ENCODE measurements at places on chromosomes 3 and 15.

DNA sequence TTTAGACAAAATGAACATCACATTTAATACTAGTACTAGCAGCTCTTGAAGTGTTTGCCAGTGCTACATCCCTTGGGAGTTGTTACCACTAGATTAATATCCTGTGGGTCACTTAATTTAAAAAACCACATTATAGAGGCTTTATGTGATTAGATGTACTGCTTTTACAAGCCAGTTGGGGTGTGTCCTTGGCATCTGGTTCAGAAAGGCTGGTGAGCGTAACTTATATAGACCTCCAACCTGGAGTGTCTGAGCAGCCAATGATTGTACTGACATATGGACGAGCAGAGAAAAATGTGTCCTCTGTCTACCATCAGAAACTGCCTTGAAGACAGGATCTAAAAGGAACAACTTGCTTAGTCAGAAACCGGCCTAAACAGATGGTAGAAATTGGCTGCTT lies 306.2 kb upstream of the ATP11B start:
- DNase-seq, result peak; percentile 15

- DNase-seq, result no peak
Observed at GRCh38 chr3:13616359-13616758, 67.4 kb downstream of the FBLN2 start.

- no peak for DNase-seq
Observed at GRCh38 chr15:69880571-69881301, 217.0 kb downstream of the TLE3 start.

DNA sequence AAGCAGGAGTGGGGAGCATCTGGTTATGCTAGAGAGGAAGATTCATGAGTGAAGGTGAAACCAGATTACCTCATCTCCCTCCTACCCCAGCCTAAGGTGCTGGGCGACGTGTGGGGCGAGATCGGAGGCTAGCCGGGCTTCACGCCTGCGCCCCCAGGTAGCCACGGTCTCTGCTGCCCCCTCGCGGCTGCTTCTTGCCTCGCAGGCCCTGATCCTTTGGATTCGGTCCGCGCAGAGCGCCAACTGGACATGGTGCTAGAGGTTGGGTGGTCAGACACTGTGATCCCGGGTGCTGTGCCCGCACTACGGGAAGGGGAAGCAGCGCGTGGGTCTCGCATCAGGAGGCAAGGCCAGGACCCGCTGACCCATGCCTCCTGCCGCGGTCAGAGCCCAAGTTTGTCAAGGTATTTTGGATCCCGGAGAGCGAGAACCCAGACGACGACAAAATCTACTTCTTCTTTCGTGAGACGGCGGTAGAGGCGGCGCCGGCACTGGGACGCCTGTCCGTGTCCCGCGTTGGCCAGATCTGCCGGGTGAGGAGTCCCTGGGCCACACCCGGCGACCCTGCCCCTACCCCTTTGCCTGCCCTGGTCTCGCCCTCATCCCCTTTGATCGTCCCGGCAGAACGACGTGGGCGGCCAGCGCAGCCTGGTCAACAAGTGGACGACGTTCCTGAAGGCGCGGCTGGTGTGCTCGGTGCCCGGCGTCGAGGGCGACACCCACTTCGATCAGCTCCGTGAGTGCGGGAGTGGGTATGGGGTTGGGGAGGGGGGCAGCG lies 4.2 kb downstream of the SEMA3B start:
- DNase-seq, result peak; percentile 83

- DNase-seq, result no peak
Observed at GRCh38 chr3:127371334-127371733, 83.5 kb upstream of the PRR20G start.

Data from lung (tissue), 17 donors.